Left renal cortex interstitium (tissue), 4 donors: ENCODE measurements at places on chromosomes 13 and 19.

- DNase-seq, result no peak
These were observed 1.7 kb downstream of the TPRX2 start for GRCh38 chr19:47860602-47861297.

GRCh38 chr13:88112526-88112925, 441.4 kb downstream of the SLITRK5 start:
- DNase-seq, result no peak

GRCh38 chr13:25529425-25529824, 157.7 kb downstream of the ATP8A2 start:
- DNase-seq, result no peak

- DNase-seq, result peak; percentile 21
These were observed 446 bp upstream of the ZNF83 start for GRCh38 chr19:52638601-52639000.

DNA sequence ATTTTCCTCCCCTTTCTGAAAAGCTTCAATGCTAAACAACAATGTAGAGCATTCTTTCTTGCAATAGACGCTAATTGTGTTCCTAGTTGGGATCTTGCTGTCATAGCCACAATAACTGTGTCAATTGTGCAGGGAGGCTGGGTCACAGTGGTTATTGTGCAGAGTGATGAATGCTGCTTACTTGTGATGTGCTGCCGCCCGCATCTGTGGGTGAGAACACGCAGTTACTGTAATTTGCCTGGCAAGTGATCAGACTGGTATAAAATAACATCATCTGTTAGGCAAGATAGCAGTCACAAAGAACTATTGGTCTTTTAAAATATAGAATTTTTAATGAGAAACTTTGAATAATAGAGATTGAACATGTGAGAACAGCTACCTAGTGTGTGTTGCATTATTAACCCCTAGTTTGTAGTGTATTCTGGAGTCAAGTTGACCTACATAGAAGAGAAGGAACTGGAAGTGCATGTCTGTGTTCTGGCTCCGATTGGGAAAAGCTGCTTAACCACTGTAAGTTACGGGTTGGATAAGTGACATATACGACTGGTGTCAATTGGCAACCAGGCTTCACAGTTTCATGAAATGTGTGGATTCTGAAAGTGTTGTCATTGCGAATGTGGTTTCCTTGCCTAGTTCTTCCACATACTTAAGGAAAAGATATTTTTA, 43.6 kb downstream of the SLAIN1 start:
- no peak for DNase-seq

DNA sequence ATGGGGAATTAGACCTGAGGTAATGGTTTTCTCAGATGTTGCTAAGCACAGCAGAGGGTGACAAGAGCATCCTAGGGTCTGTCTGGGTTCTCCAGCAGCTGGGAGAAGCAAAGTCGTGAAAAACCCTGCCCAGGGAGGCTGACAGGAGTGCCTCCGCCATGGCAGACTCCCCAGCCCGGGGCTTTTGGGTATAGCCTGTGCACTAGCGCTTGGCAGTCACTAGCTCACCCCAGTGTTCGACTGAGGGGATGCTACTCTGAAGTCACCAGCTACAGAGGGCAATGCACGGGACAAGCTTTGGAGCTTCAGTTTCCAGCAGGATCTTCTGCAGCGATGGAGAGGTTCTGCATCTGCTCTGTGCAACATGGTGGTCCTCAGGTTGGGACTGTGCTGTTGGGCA, 87.5 kb downstream of the ING1 start:
- no peak for DNase-seq

DNA sequence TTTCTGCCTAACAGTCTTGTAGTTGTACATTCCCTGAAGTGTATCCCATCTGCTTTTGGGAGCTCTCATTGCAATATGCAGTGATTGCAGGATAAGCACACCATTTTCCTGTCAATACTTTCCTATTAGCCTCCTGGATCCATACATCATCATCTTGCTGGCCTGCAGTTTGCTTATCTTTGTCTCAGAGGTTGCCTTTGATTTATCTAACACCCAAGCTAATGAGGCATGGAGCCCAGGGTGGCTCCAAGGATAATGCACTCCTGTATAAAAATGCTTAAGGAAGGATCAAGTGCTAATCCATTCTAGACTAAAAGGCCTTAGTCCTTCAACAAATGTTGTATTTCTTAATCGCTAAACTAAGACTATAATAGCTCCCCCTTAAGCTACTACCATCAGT, 161.6 kb upstream of the OBI1 start:
- no peak for DNase-seq

- no peak for DNase-seq
These were observed 1256.6 kb upstream of the ATXN8OS start for GRCh38 chr13:68851026-68851425.

DNA sequence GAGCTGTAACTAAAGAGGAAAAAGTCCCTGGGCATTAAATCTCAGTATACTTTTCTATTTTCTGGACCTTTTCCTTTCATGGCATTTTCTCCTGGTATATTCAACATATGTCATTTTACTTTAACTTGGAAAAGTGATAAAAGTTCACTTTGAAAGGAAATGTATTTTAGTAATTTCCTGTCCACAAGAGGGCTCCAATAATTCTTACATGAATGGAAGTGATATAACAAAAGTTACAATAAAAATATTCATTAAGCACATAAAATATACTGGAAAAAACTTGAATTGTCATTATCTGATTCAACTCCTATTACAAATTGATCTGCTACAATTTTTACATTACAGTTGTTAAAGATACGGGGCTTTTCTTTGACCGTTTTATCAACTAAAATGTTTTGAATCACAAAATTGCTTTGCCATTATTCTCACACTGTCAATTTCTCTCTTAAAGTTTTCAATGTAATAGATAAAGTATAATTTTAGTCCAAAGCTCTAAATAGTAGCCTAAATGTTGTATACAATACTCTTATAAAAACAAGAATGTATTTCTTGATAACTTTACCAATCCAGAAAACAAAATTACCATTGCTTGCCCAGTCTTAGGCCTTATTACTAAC, 4.9 kb downstream of the UBL3 start:
- no peak for DNase-seq

GRCh38 chr13:24271231-24271600, 38.2 kb upstream of the C1QTNF9 start:
- DNase-seq, result no peak

DNA sequence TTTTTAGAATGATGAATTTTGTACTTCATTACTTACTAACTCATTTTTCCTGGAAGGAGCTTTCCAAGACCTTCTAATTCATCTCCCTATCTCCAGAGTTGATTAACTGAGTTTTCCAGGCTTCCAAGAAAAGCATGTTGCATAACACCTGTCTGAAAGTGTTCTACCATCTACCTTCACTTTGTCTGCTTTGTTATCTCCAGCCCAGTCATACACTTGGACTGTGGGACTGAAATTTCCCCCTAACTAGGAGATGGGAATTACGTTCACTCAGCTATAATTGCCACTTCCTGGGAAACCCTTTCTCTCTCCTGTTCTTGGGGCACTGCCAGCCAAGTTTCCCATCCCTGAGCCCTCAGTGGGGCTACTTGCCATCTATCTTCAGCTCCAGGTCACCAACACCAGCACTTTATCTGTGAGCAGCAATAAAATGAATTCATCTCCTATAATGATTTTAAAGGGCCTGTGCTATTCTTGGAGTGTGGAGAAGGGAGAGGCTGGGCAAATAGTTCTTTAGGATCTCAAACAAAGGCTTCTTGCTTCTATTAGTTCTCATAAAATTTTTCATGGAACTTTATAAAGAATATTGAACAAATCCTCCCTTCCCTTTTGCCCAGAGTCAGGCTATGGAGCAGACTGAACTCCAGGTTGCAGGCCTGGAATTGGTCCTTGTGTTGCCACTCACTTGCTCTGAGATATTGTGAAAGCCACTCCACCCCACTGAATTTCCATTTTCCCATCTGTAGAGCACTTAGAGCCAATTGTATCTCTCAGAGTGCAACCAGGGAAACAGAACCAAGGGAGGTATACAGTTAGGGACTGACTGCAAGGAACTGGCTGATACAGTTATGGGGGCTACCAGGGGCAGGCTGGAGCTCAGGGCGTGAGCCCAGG, 17.8 kb upstream of the ATP12A start:
- no peak for DNase-seq

DNA sequence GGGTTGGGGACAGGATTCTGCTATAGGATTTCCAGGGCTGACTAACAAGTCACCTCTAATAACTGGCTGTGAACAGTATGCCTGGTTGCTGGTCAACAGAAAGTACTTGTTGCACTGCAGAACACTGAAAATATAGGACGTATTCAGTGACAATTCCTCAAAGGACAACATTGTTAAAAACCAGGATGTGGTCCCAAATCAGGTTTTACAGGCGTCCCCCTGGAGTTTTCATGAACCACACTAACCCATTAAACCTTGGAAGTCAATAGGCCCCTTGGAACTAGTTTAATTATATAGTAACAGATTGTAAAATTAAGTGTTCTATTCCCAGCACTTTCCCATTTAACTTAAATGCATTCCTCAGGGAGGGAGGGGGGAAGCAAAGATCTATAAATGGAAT, 495.4 kb downstream of the TBC1D4 start:
- DNase-seq, result no peak

GRCh38 chr13:60759499-60759898, 362.5 kb downstream of the TDRD3 start:
- DNase-seq, result no peak

- no peak for DNase-seq
These were observed 4.7 kb upstream of the CBLC start for GRCh38 chr19:44772959-44773358.

DNA sequence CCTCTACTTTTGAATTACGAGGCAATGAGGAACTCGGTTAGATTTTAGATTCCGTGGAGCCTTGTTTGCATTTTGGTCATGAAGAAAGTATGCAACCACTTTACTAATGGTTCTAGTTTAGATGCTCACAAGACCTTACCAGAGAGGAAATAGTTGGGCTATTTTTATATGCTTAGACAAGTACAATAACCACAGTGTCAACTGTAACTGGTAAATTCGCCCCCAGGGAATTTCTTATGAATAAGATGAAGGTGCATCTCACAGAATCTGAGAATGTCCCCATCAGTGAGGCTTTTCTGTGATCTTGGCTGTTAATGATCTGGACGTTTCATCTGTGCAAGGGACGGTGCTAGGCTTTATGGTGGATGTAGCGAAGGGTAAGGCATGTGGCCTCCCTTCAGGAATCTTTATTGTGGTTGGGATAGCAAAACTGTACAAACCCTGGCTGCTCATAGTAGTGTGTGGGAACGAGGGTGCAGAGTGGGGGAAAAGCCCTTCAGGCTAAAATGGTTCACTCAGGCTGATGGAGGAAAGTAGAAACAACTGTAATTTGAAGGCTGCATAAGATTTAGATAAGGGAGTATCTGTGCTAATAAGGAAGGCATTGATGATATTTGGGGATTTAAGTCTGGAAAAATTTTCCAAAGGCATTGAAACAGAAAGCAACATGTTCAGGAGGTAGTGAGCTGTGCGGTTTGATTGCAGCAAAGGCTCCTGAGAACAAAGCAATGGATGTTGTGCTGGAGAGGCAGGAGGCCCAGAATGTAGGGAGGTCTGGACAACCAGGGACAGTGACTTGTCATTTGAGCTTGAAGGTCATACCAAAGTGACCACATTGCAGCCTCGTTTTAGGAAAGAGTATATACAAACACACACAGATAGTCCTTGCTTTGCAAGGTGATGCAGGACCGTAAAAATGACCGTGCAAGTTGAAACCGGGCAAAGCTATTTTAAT, 28.4 kb downstream of the UBAC2 start:
- no peak for DNase-seq
